Right hindlimb (tissue), 1 donor: ENCODE measurements at places on chromosomes 16 and 17.
A peak's percentile ranks its signal among the peaks of the same experiment; 100 is the strongest.

DNA sequence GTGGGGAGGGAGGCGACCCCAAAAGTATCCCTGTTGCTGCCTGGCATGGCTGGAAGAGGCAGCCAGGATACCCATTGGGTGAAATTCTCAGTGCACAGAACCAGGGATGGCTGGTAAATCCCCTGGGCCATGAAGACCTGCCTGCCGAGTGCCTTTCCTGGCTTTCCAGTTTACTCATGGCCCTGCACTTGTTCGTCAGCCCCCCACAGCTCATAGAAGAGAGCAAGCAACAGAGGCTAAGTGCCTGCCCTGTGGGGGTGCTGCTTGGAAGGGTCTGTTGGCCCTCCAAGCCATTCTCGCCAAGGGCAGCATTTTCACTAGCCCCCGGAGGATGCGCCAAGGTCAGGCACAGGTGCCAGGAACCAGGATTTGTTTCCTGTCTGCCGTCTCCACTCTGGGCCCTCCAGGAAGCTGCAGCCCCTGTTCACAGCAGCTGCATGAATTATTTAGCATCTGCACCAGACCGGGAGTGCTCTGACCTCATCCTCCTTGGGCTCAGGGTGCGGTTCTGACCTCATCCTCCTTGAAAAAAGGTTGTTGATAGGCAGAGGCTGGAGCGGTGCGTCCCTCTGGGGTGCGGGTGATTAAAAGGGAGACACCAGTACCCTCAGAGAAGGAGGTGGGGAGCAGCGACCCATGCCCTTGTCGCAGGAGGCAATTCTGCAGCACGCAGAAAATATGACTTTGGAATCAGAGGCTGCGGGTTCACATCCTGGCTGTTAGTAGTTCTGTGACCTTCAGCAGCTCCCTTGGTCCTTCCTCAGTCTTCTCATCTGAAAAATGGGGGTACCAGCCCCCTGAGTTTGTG is 14.2 kb upstream of the CD300A start:
- peak; percentile 65 for DNase-seq

DNA sequence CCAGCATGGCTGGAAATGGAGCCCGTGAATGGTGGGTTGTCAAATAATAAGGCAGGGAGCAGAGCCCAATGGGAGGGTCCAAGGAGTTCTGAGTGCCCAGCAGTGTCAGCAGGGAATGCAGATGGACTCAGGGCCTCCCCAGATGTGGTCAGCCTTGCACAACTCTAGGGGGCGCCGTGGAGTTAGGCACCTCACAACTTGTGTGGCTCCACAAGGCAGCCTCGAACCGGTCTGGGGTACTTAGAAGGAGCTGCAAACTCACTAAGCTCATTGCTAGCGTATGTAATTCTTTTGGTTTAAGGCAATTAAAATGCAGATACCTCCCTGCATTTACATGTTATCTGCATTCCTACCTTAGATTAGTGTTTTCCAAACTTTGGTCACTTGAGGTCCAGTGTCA is 18.1 kb downstream of the IRF8 start:
- DNase-seq = no peak

DNA sequence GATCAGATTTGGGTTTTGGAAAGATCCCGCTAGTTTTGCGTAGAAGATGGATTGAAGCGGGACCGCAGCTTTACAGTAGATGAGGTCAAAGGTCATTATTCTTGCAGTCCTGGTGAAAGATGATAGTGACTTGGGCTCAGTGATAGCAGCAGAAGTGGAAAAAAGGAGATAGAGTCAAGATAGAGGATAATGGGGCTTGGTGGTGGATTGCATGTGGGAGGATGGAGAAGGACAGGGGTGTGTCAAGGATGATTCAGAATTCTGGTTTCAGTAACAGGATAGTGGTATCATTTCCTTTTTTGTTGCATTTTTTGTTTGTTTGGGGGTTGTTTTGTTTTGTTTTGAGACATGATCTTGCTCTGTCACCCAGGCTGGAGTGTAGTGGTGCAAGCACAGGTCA is 28.7 kb downstream of the CHD9NB start:
- no peak for DNase-seq

DNA sequence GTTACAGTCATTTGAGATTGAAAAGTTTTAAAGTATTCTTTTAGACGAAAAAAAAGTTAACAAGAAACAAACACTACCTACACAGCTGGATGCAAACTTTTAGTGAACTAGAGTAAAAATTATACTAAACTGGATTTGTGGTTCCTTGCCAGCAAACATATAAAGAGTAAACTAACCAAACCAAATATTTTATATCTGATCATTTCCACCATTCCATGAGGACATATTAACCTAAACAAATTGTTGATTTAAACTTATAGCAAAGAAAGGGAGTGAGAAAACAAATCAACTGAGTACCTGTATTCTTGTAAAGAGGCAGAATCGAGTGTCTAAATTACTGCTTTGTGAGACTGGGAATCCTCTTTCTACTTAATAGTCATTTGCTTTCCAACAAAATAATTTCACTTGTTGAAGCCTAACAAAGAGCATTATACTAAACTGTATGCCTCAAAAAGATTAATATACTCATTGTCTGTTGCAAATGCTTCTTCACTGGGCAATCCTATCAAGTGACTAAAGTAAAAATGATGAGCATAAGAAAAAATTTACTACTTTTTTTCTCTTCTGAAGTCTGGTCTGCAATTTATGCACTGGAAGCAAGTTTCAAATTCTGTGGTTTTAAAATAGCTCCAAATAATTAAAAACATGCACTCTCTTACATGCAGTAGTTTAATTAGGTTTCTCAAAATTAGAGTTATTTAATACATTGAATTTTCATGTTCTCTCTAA is 37.5 kb downstream of the AKAP10 start:
- DNase-seq = no peak

DNA sequence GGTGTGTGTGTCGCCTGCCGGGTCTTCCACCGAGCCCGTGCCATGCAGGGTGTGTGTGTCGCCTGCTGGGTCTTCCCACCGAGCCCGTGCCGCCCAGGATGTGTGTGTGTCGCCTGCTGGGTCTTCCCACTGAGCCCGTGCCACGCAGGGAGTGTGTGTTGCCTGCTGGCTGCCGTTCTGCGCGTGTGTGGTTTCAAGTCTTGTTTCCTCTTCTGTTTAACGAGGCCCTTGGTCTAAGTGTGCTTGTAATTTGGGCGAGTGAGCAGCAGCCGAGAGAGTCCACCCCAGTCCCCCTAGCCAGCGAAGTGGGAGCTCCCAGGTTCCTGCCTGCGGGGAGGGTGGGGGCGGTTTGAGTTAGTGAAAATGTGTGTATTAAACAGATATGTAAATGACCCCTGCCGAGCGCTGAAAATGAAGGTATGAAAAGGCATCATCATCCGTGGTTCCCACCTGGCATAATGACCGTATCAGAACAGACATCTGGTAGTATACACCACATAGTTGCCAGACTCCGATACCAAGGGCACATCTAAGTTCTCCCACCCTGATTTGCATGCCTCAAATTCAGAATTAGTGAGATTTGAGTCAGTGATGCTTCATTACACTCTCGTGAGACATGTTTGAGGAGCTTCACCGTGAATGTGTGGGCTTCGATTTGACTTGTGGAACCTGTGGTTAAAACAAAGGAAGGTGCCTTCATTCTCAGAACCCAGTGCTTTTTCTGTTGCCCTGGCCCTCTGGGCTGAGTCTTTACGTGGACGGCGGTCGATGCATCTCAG is 114.5 kb upstream of the CHMP6 start:
- no peak for DNase-seq

DNA sequence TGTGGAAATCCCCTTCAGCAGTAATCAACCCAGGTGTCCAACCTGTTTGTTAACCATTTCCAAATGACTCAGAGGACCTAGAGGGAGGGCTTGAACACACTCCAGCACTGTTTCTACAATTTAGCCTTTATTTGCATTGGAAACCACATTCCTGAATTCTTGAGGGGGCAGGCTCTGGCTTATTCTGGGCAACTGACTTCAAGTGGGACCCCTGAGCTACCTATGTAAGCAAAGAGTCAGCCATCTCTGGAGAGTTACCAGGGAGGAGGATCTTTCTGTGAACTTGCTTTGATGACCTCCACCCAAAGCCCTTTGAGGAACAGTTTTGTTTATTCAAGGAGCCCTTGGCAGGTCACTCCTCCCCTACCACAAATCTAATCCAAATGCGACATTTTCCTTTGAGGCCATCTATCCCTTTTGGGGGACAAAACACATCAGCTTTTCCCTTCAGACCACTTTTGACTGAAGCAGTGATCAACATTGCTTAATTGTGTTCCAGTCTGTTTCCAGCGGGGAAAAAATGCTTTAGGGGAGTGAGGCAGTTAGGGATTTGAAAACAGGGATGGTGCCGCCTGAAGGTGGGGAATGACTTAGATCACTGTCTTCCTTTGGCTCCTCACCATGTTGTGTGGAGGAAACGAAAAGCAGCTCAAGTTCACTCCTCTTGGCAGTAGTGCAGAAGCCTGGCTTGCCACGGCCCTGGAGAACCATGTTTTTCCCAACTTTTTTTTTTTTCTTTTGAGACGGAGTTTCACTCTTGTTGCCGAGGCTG is 46.2 kb downstream of the TUBD1 start:
- DNase-seq = peak; percentile 76

DNA sequence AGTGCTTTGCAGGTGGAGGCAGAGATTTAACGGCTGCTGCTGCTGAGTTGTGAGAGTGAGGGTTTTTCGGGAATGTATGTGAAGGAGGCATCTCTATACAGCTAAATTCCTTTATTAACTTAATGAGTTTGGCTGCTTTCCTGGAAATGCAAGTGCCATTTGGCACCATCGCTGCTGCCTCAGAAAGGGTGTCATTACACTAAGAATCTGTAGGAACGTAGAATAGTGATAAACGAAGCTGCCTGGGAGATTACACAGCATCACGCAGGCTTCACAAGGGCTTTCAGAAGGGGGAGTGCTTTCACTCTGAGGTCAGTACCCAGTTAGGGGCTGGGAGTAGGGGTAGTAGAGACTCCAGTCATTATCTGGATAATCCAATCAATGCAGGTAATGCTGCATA is 14.1 kb upstream of the NLRP1 start:
- no peak for DNase-seq

- DNase-seq = peak; percentile 58
Measured at GRCh38 chr16:1982013-1982433, 754 bp upstream of the NOXO1 start.

GRCh38 chr16:57264381-57264780 is 19.3 kb downstream of the ARL2BP start:
- no peak for DNase-seq

- DNase-seq = no peak
Measured at GRCh38 chr16:24499193-24499814, 40.1 kb upstream of the RBBP6 start.

- DNase-seq = no peak
Measured at GRCh38 chr17:50539762-50540559, 7.0 kb upstream of the SPATA20 start.

DNA sequence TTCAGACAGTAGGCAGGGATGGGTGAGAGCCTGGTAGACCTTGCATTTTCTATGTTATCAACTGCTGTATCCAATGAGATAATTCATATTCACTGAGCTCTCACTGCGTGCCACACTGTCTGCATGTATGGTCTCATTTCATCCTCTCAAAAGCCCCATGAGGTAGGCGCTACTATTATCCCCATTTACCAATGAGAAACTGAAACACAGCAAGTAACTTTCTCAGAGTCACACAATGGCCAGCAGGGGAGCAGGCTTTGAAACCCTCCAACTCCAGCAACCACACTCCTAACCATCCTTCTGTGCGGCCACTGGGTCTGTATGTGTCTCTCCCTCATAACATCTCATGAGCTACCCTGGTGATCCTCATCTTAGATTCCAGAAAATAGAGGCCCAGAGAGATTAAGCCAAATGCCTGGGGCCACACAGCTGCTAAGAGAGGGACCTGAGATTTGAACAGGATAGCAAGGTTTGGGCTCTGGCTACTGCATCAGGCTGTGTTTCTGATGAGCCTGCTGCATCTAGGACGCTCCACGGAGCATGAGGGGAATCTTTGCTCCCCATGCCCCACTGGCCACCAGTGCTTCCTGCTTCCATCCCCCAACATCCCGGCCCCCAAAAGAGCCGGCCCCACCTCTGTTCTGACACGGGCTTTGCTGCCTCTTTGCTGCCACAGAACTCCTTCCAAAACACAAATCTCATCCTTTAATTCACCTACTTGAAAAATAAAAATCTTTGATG is 3.2 kb downstream of the CCR7 start:
- no peak for DNase-seq

DNA sequence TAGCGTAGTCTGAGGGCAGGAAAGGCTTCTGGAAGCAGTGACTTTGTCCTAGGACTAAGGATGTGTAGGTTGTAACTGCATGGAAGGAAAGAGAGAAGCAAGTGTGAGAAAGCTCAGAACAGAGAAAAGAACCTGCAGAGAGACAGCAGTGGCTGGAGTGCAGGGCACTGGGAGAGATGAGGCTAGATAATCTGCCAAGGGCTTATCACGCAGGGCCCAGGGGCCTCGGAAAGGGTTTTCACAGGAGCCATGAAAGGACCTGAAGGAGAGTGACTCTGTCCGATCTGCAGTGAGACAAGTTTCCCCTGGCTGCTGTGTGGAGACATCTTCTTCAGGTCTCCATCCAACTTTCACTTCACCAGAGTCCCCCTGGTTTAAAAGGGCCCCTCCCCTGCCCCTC is 7.1 kb upstream of the SRCAP start:
- DNase-seq = no peak

- DNase-seq = no peak
Measured at GRCh38 chr16:66318505-66318904, 48.0 kb upstream of the CDH5 start.

- no peak for DNase-seq
Measured at GRCh38 chr16:50675686-50676610, 5.2 kb downstream of the SNX20 start.

- DNase-seq = no peak
Measured at GRCh38 chr16:73845238-73846006, 451.2 kb upstream of the PSMD7 start.

GRCh38 chr17:56291226-56291805 is 138.0 kb downstream of the ANKFN1 start:
- no peak for DNase-seq

GRCh38 chr17:70961341-70961740 is 792.0 kb downstream of the KCNJ2 start:
- DNase-seq = no peak

DNA sequence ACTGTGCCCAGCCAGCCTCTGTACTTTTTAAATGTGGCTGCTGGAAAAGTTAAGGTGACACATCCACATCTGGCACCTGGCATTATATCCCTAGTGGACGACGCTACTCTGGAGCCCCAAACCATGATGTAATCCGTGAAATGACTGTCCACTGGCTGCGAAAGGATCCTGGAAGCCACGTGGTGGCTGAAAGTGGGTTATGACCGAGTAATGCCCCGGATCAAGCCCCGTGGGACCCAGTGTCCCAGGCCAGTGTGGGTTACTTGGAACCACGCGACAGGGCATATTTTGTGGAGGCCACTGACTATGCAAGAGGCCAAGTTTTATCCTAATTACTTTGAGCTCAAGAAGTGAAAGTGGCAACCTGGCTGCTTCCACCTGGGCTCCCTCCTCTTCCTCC is 79.6 kb downstream of the PGS1 start:
- DNase-seq = no peak
